Cardiac fibroblast (primary cell): ENCODE measurements at places on chromosomes 13 and 19.

DNA sequence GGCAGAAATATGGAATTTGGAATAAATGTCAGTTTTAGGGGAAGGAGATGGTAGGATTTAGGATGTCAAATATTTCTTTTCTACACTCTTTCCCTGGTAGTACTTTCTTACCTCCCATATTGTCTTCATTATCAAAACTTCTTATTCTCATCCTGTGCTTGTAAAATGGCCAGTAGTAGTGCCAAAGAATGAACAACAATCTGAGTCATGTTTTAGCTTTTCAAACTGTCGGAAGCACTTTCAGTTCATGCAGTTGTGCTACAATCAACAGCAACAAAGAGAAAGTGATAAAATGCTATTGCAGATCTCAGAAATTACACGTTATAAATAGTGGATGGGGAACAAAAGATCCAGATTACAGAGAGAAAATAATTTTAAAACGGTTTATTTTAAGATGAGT, 193.7 kb upstream of the RXFP2 start:
- DNase-seq, result peak; percentile 48

DNA sequence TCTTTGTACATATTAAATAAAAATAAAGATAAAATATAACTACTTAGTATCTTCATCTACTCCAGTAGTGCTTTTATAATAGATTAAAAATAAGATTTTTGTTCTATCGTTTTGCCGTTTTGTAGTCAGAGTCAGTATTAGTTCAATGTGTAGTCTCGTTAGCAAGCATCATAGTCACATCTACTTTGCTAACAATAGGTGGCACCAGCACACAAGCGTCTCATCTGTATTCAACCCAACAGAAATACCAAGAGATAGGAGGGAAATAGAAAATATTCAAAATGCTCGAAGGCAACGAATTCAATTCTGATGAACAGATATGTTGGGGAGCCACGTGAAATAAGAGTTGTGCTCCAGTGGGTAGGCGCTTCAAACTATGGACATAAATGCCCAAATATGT, 21.4 kb upstream of the MICU2 start:
- DNase-seq, result peak; percentile 63

- DNase-seq, result peak; percentile 26
Measured at GRCh38 chr13:44872751-44873150, 116.5 kb downstream of the NUFIP1 start.

DNA sequence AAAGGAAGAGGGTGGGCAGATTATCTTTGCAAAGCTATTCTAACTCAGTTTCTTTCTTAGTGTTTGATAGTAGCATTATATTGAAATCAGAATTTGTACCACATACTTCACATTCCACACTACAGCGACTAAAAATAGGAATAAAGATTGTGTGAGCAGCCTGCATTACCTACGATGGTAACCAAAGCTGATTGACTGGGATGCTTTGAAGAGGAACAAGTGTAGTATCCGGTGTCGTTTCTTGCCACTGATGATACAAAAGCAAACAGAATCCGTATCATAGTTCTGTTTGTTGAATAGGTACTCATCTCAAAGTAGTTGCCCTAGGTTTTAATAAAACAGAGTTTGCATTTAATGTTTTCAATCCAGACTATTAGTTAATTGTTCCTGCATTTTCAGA, 51.2 kb downstream of the FLT3 start:
- DNase-seq, result no peak

GRCh38 chr13:30002577-30002976, 152.2 kb upstream of the UBL3 start:
- DNase-seq, result peak; percentile 65

DNA sequence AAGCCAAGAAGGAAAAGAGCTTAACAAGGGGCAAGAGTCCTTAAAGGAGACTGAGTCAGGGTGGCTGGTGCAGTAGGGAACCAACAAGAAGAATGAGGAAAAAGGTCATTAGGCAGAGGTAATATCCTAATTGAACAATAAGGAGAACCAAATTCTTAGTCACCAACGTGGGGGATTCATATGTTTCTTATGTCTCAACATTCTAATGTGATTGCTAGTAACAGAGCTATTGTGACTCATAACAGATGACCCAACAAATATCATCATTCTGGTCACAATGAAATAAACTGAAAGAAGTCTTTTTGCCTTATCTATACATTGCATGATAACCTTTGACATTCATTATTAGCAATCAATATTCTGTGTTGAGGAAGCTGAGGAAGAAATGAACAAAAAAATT, 101.6 kb downstream of the RAP2A start:
- DNase-seq, result peak; percentile 69

- DNase-seq, result peak; percentile 93
Measured at GRCh38 chr13:37534181-37534580, 64.4 kb downstream of the POSTN start.

DNA sequence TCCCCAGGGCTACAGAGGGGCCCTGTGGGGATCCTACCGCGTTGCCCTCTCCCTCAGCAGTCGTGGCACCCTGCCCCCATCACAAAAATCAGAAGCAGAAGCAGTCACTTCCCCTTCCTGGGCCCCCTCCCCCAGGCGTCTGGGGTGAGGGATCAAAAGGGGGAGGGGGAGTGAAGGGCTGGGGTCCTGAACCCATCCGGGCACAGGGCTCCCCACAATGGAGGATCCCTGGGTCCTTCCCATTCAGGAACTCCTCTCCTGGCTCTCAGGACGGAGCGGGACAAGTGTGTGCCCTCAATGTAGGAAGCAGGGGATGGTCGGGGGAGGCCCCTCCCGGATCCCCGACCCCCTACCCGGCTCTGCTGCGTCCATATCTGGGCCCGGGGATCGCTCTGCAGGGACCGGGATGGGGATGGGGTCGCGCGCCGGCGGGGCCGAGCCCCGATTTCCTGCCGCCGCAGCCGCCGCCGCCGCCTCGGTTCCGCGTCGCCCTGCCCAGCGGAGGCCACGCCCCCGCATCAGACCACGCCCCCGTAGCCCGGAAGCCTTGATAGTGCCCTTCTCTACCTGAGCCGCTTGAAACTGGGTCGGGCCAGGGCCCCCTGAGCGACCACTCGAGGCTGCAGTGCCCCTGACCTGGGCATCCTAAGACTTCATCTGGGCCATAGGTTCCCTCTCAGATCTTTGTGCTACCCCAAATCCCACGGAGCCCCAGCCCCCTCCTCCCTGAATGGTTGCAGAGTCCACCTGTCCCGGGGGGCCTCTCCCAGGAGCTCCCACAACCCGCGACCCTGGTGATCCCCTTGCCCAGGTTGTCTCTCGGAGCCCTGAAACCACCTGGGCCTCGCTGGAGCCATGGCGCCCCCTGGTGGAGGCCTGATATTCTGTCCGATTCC, at the start of gene GMIP:
GMIP (minus strand) TSS at position 500 of the 896 bp plus-strand sequence; CDS start at position 372, 128 bp downstream.
- DNase-seq, result peak; percentile 47

DNA sequence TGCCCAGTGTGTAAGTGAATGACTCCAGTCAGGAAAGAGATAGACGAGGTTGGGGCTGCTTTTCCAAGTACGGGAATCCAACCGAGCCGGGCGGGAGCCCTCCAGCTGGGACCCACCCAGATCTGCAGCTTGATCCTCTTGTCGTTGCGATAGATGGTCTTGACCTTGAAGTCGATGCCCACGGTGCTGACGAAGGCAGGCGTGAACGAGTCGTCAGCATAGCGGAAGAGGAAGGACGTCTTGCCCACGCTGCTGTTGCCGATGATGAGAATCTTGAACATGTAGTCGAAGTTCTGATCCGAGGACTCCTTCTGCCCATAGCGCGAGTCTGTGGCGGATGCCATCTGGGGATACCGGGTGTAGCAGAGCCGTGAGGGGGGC, 1.5 kb downstream of the RAB3A start:
- no peak for DNase-seq

DNA sequence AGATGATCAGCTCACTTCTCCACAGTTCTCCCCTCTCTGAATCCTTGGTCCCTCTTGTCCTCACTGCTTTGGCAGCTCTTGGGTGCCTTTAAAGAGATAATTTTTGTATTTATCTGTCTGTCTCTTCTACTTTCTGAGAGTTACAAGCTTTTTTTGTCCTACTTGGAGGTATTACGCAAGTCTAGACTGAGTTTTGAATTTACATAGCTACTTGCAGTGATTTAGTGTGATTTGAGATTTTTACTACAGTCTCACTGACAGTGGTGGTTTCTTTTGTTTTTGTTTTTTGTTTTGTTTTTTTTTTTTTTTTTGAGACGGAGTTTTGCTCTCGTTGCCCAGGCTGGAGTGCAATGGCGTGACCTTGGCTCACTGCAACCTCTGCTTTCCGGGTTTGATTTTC, 22.1 kb downstream of the URI1 start:
- DNase-seq, result peak; percentile 28

GRCh38 chr19:38557205-38557799, 60.5 kb downstream of the MAP4K1 start:
- DNase-seq, result no peak

DNA sequence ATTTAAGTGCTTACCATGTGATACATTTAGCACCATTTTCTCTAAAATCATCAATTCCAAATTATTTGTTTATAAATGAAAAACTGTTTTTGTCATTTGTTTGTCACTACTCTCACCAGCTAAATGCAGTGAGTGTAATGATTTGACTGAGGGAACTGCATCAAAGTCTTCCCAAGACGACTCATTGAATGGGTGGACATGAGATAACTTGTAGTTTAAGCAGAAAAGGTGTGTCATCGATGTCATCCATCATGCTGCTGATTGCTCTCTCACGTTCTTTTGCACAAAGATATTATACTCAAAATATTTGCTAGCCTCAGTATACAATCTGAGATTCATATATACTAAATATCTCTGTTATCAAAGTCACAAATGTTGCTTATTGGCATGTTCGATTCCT, 366.5 kb downstream of the IRS2 start:
- DNase-seq, result no peak

- no peak for DNase-seq
Measured at GRCh38 chr19:1807695-1808394, 4.2 kb downstream of the ATP8B3 start.
